ENCODE measurements at places on chromosomes 13 and 19. TPM values are rescaled to one million over a fixed set of nuclear protein-coding genes. Genes with fewer than 3 reads are reported as not detected.

The PSG11 gene
- total RNA-seq: not detected

The HNRNPA1L2 gene
- 2.8 TPM for total RNA-seq

The ZNF575 gene
- total RNA-seq: 1.6 TPM

The FCER2 gene
- total RNA-seq: not detected

The CYTH2 gene
- total RNA-seq: 64.5 TPM

The BRSK1 gene
- total RNA-seq: 0.35 TPM

The RDH8 gene
- not detected for total RNA-seq

Measured in Peyer's patch (tissue), 4 donors.